ENCODE measurements at places on chromosomes 11 and 22.

GRCh38 chr11:83643115-83643514, 356.9 kb upstream of the CCDC90B start:
- no peak for DNase-seq

DNA sequence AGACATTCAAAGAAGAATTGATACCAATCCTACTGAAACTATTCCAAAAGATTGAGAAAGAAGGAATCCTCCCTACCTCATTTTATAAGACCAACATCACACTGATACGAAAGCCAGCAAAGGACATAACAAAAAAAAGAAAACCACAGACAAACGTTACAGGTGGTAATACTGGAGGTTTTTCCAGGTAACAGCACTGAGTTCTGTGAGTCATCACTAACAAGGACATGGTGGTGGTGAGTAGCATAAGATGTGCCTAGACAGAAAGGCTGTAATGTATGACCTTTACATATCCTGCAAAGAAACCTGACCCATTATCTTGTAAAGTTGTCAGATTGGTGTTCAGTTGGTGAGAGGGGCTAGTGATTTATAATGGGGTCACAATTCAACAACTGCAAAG, 15.3 kb downstream of the OR9G1 start:
- no peak for DNase-seq

DNA sequence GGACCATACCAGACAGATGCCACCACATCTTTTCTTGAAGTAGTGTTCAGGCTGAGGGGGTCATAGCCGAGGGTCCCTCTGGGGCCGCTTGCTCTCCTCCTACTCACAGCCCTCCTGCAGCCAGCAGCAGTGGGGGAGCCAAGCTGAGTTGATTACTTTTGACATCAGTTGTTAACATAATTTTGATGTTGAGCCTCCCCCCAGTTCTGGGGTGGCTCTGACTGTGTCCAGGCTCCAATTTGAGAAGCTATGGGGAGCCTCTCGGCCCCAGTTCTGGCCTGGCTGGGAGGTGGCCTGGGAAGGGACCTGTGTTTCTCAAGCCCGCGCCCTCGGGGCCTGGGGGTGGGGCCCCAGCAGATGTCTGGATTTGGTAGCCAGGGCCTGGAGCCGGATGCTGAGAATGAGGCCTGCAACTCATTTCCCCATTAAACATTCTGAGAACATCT, 47.9 kb downstream of the KCNQ1OT1 start:
- no peak for DNase-seq

GRCh38 chr11:134410766-134411165, 1.3 kb downstream of the B3GAT1 start:
- no peak for DNase-seq

DNA sequence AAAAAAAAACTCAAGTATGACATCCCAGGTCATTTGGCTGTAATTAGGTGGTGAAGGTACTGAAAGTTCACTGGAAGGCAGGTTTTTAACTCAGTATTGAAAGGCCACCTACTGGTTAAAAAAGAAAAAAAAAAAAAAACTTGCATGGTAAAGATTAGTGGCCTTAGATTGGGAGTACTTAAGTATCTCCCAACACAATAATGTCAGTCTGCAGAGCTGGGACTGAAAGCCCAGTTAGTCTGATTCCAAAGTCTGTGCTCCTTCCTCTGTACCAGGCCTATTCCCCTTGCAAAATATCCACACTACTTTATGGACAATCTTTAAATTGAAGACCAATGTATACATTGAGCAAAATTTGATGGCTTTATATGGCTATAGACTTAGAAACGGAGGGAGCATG, 85.5 kb downstream of the NOX4 start:
- DNase-seq: no peak

- no peak for DNase-seq
These were observed 2.2 kb downstream of the TNKS1BP1 start for GRCh38 chr11:57322256-57323166.

- no peak for DNase-seq
These were observed 36.2 kb downstream of the FZD4 start for GRCh38 chr11:86918973-86919372.

GRCh38 chr11:34263441-34264091, 94.2 kb downstream of the ABTB2 start:
- no peak for DNase-seq

DNA sequence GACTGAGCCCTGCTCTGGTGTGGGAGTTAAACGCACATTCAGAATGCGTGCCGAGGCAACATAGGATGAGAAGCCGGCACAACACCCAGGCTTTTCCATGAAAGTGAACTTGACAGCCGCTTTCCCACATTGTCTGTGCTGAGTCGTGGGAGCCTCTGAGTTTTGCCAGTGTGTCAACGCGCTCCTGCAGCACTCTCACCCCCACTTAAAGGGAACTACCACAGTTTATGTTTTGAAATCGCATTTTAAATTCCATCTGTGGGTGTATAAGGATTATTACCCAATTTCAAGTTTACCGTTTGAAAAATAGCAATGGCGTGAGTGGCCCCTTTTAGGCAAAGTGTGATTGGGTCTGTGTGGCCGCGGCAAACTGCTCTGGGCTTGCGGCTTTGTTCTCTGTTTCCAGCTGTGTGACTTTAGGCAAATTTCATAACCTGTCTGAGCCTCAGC, 81.5 kb downstream of the FBLN1 start:
- no peak for DNase-seq

DNA sequence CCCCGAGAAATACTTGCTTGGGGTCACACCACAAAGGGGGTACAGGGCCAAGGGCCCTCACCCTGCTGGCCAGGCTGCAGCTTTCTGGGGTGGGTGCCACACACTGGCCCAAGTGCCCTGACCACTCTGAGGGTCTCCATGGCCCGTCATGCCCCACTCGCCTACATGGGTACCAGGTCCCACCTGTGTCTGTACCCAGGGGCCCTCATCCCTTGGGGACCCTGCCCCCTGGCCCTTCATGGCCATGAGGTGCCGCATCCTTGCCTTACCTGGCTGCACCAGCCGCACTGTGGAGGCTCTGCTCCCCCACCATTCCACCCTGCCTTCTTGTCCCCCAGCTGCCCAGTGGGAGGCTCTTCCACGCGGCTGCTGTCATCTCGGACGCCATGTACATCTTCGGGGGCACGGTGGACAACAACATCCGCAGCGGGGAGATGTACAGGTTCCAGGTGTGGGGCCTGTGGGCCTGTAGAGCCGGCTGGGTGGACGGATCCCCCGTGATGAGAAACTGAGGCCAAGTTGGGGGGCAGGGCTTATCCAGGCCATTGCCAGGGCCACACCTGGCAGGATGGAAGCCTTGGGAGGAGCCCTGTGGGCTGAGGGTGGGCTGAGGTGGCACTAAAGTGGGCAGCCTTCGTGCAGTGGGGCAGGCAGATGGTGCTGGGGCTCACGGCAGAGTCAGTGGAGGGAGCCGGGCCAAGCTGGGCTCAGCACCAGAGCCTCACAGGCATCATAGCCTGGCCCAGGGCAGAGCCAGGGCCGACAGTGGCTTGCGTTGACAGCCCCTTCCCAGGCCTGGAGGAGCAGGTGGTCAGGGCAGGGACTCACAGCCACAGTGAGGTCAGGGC, 9.2 kb downstream of the THAP7 start:
- DNase-seq: no peak

DNA sequence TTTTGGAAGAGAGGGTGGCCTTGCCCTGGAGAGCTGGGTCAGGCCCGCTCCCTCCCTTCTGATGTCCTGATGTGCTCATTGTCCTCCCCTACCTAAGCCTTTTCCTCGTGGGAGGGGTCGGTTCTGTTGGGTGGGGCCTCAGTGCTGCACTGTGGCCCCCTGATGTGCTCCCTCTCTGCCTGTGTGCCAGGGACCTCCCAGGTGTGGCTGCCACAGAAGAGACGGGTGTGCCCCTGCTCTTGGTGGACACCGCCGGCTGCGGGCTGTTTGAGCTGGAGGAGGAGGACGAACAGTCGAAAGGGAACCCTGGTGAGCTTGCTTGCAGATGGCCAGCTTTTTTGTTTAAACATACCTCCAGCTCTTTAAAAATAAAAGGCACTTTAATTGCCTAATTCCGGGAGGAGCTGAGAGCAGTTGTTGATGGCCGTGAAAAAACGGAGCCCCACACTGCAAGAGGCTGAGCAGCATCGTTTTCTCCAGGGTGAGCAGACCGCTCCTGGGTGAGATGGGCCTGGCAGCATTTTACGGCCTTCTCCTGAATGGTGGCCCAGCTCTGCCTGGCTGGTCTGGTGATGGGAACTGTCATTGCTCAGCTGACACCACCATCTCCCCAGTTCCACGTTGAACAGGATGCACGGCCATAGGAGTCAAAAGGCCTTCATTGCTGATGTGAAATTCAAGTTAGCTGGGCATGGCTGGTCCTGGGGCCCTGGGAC, 30.1 kb downstream of the IGHMBP2 start:
- DNase-seq: no peak

DNA sequence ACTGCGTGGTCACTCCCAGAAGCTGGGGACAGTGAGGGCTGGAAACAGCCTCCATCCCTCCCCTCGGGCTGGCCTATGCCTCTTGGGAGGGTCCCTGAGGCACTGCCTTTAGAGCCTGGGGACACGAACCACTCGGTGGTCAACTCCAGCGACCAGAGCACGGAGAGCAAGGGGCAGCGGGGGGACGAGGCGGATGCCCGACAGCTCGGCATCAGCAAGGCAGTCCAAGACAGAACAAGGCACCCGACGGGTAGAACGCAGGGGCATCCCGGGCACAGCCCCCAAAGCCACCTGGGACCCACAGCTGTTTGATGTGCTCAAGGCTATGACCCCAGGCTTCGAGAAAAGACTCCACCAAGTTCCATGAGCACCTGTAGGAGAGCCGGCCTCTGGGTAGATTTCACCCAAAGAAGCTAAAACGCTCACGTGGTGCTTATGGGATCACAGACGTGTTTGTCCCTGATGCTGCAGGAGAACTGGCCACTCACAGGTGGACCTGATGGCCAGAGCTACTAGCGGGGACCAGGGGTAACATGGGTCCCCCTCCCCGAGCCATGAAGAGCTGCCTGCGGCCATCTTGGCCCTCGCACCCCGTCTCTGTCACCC, 510 bp upstream of the LSP1 start:
- DNase-seq: no peak

- no peak for DNase-seq
These were observed 24.6 kb downstream of the COA4 start for GRCh38 chr11:73852049-73852448.

DNA sequence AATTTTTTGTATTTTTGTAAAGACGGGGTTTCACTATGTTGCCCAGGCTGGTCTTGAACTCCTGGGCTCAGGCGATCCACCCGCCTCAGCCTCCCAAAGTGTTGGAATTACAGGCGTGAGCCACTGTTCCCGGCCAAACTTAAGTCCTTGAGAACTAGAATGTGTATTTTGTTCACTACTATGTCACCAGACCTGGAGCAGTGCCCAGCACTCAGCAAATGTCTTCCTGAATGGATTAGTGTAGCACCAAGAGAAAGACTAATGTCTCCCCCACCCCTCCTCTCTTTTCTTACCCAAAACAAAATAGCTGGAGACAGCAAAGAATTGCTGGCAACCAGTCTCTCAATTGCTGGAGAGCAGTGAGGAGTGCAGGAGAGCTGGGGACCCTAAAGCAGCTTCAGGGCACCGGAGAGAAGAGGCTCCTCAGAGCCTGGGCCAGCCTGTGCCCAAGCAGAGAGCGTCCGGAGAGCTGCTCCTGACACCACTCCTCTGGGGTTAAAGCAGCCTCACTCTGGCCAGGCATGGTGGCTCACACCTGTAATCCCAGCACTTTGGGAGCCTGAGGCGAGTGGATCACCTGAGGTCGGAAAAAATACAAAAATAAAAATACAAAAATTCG, 14.9 kb downstream of the SLC25A18 start:
- DNase-seq: no peak

DNA sequence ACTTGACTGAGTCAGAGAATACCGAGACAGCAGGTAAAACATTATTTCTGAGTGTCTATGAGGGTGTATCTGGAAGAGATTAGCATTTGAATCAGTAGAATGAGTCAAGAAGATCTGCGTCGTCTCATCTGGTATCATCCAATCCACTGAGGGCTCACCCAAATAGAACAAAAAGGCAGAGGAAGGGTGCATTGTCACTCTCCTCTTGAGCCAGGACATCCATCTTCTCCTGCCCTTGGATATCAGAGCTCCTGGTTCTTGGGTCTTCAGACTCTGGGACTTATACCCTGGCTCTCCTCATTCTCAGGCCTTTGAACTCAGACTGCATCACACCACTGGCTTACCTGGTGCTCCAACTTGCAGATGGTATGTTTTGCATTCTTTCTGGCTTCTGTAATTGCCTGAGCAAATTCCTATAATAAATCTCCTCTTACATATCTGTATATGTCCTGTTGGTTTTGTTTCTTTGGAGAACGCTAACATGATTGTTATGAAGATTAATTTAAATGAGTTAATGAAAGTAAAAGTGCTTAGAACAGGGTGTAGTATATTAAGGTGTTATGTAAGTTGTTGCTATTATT, 49.3 kb downstream of the ME3 start:
- no peak for DNase-seq

DNA sequence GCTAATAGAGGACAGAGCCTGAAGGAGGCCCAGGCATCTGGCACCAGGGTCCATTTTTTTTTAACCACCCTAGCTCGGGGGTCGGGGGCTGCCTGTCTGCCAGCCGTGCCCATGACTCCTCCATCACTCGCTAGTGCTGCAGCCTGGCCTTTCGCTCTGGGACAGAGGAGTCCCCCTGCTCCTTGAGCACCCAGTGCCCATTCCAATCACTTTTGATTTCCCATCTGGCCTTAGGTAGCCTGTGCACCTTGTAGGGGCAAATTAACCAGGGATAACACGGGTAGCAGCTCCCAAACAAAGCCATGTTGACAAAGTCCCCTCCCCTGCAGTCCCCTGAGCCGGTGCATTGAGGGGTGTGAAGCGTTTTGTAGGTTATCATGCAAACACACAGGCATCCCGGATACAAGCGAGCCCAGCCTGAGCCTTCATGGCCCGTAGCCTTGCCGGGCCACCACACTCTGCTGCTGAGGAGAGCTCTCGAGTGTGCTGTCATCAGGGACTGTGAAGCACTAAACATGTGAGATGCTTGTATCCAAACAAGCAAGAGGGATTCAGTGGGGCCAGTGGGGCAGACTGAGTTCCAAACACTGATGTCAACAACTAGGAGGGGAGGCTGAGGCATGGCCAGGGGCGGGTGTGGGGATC, 208.7 kb downstream of the DSCAML1 start:
- DNase-seq: no peak
